NCI-H1930 (cell line): ENCODE measurements at places on chromosomes 4 and X.

- peak; percentile 29 for DNase-seq
These were observed 608.6 kb downstream of the KLHL13 start for GRCh38 chrX:117508021-117508420.

DNA sequence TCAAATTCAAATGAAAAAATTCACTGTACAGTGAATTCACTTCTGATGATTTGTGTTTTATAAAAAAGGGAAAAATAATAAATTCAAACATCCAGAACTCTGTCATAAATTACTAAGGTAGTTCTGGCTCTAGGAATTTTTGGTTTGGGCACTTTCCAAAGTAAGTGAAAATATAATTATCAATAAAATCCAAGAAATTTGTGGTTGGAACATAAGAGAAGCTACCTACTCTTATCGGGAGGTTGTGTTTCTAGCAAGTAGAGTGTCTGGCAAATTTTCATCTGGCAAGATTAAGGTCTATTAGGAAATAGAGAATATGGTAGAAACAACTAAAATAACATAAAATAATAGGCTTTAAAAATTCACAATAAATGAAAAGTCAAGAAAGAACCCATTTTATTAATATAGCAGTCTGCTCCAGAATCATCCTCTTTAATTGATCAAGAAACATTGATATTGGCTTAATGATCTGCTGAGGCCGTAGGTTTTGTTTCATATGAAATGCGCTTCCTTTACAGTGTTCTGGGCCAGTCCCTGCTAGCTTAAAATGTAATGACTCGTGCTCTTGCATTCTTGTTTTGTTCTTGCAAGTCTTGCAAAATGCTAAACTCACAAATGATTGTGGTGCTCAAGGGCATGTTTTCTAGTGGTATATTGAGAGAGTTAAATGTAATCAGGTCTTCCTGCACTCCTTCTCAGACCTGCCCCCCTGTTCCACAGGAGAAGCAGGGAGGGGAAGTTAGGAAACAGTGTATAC lies 331.4 kb downstream of the RAPGEF2 start:
- DNase-seq: no peak

GRCh38 chrX:42973321-42973720 lies 195.4 kb upstream of the PPP1R2C start:
- no peak for DNase-seq

- no peak for DNase-seq
These were observed 126.7 kb downstream of the FRYL start for GRCh38 chr4:48653217-48654014.

- no peak for DNase-seq
These were observed 186.3 kb downstream of the SLC7A11 start for GRCh38 chr4:138055890-138056289.

- no peak for DNase-seq
These were observed 47.0 kb downstream of the SNX25 start for GRCh38 chr4:185256446-185256845.

- DNase-seq: no peak
These were observed 12.8 kb upstream of the CRMP1 start for GRCh38 chr4:5905714-5906113.

GRCh38 chr4:125350470-125351135 lies 35.8 kb downstream of the FAT4 start:
- no peak for DNase-seq

GRCh38 chr4:4259484-4260100 lies 11.6 kb upstream of the TMEM128 start:
- no peak for DNase-seq

GRCh38 chr4:76036855-76037254 lies 985 bp upstream of the CXCL11 start:
- no peak for DNase-seq

GRCh38 chrX:53268173-53268572 lies 13.2 kb downstream of the IQSEC2 start:
- no peak for DNase-seq
